A549 (cell line): ENCODE measurements at places on chromosomes 1 and 21.
A peak's percentile ranks its signal among the peaks of the same experiment; 100 is the strongest.

DNA sequence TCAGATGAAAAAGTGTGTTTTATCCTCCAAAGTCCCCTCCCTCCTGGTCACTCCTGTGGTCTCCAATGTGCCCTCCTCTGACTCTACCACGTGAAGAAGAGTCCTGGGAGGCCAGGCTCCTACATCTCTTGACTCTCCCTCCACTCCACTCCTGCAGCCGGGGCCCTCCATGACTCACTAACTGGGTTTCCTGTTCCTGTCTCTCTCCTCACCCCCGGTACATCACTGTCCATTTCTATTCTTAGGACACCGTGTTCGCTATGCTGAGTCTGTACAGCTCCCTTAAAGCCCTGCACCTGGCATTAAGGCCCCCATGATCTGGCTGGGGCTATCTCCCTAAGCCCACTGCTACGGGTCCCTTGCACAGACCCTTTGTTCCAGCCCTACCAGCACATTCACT lies 93.4 kb downstream of the BCAR3 start:
- no peak for DNase-seq

- DNase-seq: no peak
These were observed 455.6 kb upstream of the ZP4 start for GRCh38 chr1:238346340-238346739.

DNA sequence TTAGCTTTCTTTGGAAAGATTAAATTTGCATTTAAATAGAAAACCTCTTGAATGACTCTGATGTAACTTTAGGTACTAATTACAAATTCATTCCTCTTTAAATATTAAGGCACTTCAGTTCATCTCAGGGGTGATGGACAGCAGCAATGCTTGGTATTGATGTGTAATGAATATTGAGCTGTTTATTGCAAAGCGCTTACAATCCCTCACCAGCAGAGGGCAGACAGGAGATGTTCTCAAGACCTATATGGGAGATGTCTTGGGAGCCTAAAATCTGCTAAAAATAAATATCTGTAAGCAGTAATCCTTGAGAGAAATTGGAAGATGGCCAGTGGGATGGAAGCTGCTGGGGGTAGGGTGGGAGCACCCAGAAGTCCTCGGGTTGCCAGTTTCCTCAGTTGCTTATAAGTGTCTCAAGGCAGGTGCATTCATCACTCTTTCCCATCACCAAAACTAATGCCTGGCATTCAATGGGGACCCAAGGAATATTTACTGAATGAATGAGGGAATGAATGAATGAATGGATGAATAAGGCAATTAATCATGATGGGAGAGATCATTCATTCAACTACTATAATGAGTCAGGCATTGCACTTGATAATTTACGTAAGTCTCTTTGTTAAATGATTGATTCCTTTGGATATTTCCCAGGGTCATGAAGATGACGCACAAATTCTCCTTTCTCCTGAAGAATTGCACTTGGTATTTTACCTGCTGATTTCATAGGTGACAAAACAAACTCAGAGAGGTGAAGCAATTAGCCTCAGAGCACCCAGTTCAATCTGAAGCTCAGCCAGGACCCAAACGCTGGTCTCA lies 2.3 kb downstream of the KLHDC8A start:
- DNase-seq: peak; percentile 76

DNA sequence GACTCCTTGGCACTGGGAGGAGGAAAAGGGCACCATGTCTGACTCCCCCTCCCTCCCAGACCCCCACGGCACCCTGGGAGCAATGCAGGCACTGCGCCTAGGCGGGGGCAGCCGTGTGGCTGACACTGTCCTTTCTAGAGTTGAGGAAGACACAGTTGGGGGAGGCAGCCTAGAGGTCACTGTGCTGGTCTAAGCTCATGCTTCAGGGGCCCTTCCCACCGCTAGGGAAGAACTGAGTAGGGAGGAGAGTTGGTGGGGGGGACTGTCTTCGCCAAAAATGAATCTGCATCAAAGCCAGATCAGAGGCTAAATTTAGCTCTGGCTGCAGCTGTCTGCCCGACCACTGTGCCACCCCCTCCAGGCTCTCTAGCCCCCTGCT lies 3.4 kb downstream of the SEMA6C start:
- no peak for DNase-seq

- no peak for DNase-seq
These were observed 84.6 kb downstream of the IGSF21 start for GRCh38 chr1:18192182-18192581.

GRCh38 chr21:38048167-38048566 lies 131.9 kb upstream of the KCNJ6 start:
- no peak for DNase-seq

DNA sequence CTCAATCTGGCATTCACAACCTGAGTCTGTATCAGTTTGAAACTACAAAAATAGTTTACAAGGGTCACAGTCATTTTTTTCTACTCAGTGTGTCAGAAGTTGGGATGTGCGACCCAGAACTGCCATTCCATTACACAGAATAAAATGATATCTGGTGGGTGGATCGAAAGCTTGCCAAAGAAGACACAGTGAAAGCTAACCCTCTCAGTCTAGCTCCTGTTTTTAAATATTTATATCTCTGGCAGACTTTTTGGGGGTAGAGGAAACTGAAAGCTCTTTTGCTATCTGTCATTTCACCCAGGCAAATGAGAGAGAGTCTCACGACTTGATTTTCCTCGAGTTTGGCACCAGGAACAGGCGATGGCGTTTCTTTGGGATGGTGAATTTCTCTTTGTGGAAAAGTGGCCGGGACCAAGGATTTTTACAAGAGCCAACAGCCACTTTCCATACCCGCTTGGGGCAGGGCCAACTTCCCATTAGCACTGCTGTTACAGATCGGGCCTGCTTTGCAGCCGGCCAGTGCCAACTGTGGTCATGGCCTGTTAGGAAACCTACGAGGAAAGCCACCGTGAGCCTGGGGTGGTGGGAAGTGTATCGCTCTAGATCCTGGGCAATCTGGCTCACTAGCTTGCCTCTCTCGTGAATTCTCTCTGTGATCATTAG lies 185.5 kb upstream of the NFIA start:
- no peak for DNase-seq

DNA sequence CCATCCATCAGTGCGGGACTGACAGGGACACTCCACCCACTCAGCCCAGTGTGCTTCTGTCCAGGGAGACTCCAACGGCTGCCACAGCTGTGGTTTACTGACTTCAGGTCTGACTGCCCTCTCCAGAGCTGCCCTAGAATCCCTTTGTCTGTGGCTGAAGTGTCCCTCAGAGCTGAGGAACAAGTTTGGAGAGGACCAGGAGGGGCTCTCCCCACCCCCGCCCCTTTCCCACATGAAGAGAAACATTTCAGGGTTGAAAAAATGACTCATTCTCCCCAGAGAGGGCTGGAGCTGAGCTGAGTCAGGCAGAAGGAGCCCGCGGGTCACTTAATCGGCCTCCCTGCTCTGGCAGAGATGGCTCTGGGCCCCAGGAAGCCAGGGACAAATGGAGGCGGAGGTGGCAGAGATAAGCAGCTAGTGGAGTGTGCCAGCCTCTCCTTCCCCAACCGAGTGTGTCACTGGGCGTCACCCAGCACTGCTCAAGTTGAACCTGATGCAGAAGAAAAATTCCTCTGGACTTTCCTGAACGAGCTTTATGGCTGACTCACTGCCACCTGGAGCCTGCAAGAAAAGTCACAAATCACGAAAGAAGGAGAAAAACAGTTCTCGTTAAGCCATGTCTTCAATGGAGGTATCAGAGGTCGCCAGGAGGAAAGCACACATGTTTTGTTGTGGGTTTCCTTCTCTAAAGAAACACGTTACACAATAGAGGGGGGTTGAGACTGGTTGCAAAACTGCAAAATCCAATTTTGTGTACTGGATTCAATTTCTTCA lies 34.3 kb upstream of the ECE1 start:
- peak; percentile 75 for DNase-seq

DNA sequence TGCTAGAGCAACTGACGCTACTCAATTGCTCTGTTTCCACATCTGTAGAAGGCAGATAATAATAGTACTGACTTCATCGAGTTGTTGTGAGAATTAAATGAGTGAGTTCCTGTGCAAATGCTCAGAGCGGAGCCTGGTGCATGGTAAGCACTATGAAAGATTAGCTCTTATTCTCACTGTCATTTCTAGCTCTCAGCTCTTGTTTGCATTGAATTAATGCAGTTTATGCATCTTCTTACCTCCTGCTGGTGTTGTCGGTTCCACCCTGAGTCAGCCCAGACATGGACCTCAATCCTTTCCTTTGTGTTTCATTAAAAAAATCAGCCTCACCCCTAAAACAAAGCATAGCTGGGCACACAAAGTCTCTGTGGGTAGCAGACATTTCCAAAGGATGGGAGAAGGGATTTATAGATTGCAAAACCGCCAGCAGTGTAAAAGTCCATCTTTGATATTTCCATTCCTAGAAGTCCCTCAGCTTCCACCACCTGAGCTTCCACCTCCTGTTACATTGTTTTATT lies 254.4 kb upstream of the CSF3R start:
- no peak for DNase-seq

GRCh38 chr1:153432874-153433681 lies 16.8 kb downstream of the S100A7A start:
- DNase-seq: no peak

- peak; percentile 86 for DNase-seq
These were observed 38.8 kb downstream of the HLCS start for GRCh38 chr21:36927719-36928117.

GRCh38 chr1:230459465-230459864 lies 33.3 kb upstream of the PGBD5 start:
- DNase-seq: no peak

DNA sequence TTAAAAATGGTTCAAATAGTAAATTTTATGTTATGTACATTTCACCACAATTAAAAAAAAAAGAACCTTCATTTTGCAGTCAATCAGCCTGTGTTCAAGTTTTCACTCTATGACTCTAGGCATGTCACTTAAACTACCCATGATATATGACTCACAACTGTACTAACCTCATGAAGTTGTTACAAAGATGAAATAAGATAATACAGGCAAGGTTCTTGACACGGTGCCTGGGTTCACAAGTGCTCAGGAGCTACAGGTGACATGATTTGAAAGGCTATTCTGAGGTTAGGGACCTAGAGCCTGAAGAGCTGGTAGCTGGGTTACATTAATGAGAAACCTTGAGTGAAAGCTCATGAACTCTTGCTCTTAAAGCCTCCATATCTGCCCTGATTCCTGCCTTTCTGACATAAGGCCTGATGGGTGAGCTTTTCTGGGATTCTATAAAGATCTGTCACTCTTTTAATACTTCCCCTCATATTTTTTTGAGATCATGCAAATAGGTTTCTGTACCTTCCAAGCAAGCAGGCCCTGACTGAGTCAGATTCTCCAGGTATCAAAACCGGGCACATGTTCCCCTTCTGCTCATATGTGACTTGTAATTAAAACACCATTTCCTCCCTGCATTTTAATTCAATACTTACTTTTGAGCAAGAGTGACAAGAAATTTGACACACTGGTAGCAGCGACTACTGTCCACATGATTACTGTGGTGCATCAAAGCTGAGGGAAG lies 34.0 kb downstream of the PCSK9 start:
- no peak for DNase-seq

DNA sequence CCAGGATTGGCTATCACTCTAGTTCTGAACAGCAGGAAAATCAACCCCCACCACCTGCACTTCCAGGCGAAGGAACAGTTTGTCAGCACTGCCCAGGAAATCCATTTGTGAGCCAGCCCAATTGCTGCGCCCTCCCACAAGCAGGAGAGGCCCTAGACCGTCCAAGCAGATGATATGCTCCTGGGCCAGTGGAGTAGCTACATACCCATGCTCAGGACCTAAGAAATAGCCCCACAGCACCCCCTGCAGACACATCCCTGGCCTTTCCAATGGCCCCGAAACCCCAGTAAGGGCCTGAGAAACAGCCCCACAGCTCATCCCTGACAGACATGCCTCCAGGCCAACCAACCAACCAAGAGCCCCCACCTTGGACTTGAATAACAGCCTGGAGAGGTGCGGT lies 111.5 kb upstream of the ZC3H11B start:
- no peak for DNase-seq

GRCh38 chr1:14944471-14944985 lies 209.0 kb upstream of the TMEM51 start:
- no peak for DNase-seq

GRCh38 chr1:2821966-2822620 lies 20.6 kb upstream of the TTC34 start:
- peak; percentile 17 for DNase-seq

- no peak for DNase-seq
These were observed 69.6 kb downstream of the PIK3R3 start for GRCh38 chr1:46062651-46063319.

DNA sequence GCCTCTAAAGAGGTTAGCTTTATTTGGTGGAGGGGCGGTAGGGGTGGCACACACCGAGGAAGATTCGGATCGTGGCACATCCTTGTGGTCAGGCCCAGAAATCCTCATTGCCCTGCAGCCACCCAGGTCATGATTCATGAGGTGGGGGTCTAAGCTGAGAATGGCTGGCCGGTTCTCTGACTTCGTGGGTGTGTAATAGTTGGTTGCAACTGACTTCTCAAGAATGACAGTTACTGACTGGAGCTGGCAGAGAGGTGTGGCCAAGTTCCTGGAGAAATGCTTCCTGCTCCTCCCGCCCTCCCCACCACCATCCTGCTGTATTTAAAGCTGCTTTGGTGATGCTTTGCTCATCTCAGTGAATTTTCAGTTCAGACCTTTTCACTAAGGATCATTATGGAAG lies 198.6 kb downstream of the KIF26B start:
- DNase-seq: no peak

GRCh38 chr1:201850053-201850397 lies 21.1 kb downstream of the IPO9 start:
- DNase-seq: no peak

GRCh38 chr1:91761295-91761721 lies 124.6 kb downstream of the TGFBR3 start:
- no peak for DNase-seq

DNA sequence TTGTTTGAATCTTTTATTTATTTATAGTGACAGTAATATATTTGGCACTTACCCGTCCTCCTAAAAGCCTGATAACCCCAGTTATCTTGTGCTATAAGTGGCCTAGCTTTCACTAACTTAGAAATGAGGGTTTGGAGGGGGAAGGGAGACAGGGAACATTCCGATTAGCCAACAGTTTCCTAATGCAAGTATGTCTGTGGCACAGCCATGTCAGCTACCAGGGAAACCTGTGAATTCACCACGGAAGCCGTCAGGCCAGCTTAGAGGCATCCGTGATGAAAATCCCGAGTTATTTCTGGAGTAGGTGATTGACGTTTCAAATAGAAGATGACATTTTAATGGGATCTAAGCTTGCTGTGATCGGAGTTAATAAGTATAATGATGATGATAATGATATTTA lies 39.4 kb upstream of the BCL10 start:
- no peak for DNase-seq

- no peak for DNase-seq
These were observed 15.2 kb upstream of the ALX3 start for GRCh38 chr1:110085671-110086070.

DNA sequence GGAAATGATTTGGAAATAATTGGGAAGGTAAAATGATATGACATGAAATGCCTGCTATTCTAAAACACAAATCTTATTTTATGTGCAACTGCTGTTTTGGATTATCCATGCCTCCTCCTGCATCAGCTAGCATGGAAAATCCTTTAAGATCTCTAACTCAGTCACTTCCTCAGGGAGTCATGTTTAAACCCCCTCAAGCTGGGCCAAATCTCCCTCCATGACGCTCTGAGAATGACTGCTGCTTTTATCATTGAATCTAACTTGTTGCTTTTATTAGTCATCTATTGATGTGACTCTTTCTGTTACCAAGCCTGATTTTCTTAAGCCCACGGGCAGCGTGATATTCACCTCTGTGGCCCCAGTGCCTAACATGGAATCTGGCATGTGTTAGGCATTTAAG lies 324.8 kb downstream of the DISC1 start:
- no peak for DNase-seq

GRCh38 chr1:38584448-38585355 lies 274.9 kb downstream of the RRAGC start:
- DNase-seq: no peak

GRCh38 chr21:45971616-45972352 lies 9.8 kb upstream of the COL6A1 start:
- DNase-seq: no peak
